NCI-H774 (cell line): ENCODE measurements at places on chromosomes 7 and 10.

DNA sequence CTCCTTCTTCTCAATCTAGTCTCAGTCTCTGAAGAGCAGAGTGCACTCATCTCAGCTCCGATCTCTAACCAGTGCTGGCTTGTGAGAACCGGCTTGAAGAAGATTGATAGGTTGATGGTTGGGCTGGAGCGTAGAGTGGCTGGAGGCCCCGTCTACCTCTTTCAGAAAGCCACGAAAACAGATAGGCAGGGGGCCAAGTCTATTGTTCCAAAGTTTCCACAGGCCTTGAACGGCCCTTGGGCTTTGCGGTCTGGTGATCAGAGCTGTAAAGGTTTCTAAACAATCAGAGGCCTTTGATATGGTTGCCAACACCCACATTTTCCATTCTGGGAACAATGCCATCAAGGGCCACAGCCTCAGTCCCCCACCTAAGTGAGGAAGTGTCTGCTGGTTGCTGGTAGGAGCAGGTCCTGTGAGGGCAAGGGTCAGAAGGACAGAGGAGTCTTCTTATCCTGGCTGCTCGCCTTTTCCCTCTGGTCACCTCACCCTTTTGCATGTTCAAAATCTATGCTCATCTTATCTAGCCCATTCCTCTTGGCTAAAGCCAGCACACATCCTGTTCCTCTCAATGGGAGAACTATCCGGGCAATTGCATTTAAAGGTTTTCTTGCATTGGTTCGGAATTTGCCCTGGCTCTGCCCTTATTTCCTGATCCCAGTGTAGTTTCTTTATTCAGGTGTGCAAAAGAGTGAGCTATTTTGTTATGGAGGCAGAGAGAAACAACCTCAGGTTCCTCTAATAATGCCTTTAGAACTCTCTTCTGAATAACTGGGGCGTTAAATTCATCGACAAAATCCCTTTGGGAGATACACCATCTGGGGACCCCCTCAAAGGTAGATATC, 70.3 kb upstream of the KMT2E start:
- DNase-seq, result peak; percentile 71

GRCh38 chr7:44325811-44326241, 432 bp upstream of the CAMK2B start:
- DNase-seq, result no peak

GRCh38 chr7:95772771-95773581, 622 bp downstream of the DYNC1I1 start:
- peak; percentile 14 for DNase-seq

- DNase-seq, result no peak
Measured at GRCh38 chr7:31982962-31983361, 87.2 kb downstream of the PDE1C start.

DNA sequence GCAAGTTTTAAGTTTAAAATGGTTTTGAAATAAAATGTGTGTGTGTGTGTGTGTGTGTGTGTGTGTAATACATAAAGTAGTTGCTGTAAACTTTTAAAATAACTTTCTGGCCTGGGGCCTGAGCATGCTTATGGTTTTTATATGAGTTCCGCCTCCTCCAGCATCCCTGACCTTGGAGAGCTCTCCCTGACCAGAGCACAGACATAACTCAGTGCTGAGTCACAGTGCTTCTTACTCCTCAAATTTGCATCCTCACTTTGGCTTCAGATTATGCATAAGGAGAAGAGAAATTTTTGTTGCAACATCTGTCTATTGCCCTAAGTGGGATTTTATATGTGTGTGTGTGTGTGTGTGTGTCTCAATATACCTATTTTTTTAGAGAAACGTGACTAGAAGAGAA, 200.8 kb downstream of the ELMO1 start:
- DNase-seq, result no peak

- DNase-seq, result no peak
Measured at GRCh38 chr10:86753051-86753450, 3.4 kb upstream of the BMPR1A start.
